ENCODE measurements at places on chromosomes 3 and 15. TPM values are rescaled to one million over a fixed set of nuclear protein-coding genes. Genes with fewer than 3 reads are reported as not detected.

Gene SKIC8
- 91.9 TPM for polyA plus RNA-seq

Gene ALS2CL
- 59.4 TPM for polyA plus RNA-seq

Gene SERPINI1
- polyA plus RNA-seq: 1.8 TPM

DNA sequence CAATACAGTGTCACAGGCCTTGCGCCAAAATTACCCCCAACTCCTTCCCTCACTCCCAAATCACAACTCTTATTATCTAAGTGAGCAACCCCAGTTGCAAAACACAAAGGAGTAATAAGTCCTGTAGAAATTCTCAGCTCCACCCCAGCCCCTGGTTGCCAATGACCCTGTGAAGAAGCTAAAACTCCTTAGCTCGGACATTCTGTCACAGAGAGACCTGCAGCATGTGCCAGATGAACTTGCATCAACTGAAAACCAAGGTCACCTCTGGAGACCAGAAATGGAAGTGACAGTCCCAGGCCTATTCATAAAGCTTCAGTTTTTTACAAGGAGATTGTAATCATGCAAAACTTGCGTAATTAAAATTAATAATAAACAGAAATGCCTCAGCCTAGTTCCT is 55.2 kb downstream of the RBPMS2 start:
- DNase-seq: no peak

DNA sequence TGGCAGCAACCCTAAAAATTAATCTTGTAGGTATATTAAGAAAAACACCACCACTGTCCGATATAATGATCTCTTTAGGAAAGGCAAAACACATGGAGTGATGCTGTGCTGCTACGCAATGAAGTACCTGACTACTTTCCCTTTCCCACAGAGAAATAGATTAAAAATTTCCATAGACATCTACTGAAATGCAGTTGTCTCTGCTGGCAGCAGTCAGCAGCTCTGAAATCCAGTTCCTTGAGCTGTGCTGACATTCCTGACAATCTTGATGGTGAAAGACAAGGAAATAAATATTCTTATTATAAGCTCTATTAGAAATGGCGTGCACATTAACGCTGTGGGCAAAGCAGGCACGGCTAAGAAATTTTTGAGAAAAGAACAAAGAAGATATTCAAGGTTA is 287.6 kb downstream of the IL5RA start:
- no peak for DNase-seq

- no peak for DNase-seq
Observed at GRCh38 chr3:42519568-42519962, 17.1 kb downstream of the VIPR1 start.

Gene C3orf22
- polyA plus RNA-seq: not detected

GRCh38 chr3:60262546-60262945 is 988.7 kb downstream of the FHIT start:
- no peak for DNase-seq

Gene KLHL6
- 0.08 TPM for polyA plus RNA-seq

DNA sequence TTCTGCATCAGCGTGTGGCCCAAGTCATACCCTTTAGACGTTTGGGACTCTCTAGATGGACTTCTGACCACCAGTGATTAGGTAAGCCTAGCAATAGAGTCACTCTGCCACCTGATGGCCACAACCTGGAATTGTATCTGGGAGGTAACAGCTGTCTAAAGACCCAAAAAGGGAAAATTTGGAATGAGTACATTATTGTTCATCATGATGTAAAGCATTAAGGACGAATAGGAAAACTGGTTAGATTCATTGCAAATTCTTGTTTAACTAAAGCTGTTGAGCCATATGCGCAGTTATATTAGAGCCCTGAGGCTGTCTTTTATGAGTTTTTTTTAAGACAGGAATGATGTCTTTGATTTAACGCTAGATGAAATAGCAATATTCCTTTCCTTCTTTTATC is 63.6 kb downstream of the FAM81A start:
- peak; percentile 76 for DNase-seq

Gene IGDCC3
- polyA plus RNA-seq: not detected

- DNase-seq: no peak
Observed at GRCh38 chr3:179695672-179696313, 43.0 kb downstream of the USP13 start.

- peak; percentile 32 for DNase-seq
Observed at GRCh38 chr3:152302521-152303021, 33.8 kb downstream of the MBNL1 start.

GRCh38 chr3:49619649-49620048 is 54.5 kb upstream of the APEH start:
- no peak for DNase-seq

- DNase-seq: no peak
Observed at GRCh38 chr15:98786717-98787116, 138.4 kb downstream of the IGF1R start.

Gene PATL2
- polyA plus RNA-seq: 0.12 TPM

- DNase-seq: no peak
Observed at GRCh38 chr3:98180319-98180890, 13.9 kb downstream of the OR5H15 start.

GRCh38 chr3:39088889-39089288 is 18.5 kb downstream of the GORASP1 start:
- DNase-seq: no peak

DNA sequence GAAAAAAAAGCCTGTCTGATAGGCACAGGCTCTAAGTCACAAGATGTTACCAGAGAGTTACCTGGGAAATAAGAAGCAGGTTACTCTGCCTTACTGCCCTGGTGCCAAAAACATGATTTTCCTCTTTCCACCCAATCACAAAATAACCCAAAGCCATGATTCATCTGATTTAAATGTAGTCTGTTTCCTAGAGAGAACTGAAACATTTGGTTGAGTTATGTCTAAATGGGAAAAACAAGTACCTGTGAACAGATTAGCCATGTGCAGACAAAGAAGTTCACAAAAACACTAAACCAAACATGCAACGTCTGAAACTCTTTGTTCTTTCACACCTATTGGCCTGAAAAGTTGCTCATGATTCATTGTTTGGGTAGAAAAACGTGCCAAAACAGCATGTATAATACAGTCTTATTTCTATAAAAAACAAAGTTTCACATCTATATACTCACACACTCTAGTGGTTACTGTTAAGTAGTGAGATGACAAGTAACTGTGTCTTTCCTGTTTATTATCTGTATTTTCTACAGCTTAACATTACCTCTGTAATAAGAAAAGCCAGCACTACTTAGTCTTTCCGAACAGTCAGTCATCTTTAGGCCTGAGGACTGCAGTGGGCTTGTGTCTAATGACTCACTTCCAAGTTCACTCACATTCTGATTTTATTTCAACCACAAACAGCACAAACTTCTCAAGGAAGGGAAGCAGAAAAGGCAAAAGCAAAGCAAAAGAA is 30.2 kb downstream of the FAM174B start:
- DNase-seq: peak; percentile 36

Gene AP3S2
- polyA plus RNA-seq: 22.3 TPM

DNA sequence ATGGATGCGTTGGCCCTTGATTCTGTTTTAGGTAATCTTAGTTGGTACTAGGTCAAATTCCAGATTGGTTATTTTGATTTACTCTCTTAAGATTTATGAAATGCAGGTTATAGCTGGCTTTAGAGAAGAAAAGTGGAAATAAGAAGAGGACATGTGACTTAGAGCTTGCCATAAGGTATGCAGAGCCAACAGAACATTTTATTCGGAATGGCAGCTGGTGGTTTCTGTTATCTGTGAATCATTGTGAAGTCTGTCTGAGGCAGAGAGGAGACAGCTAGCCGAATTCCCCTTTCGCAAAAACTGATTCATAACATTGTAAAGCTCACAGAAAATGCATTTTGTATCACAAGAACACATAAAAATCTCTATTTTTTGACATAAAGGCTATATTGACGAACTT is 82.1 kb downstream of the FILIP1L start:
- peak; percentile 83 for DNase-seq

DNA sequence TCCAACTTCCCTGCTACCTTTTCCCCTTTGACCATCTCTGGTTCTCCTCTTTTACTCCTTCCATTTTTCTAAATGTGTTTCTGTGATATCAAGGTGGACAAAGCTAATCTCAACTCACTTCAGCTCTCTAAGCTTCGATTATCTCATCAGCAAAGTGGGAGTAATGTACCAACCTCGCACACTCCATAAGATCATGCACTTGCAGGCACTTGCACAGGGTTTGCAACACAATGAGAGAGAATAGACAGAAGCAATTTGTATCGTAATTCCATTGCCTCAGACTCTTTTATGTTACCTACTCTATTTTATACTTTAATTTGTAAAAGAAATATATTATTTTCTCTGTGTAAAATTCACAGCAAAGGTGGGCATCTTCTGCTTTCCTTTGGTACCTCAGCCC is 7.0 kb upstream of the POLQ start:
- DNase-seq: no peak

GRCh38 chr3:190811775-190812480 is 50.6 kb downstream of the GMNC start:
- peak; percentile 40 for DNase-seq

Gene GOLGA8O
- 0.17 TPM for polyA plus RNA-seq

DNA sequence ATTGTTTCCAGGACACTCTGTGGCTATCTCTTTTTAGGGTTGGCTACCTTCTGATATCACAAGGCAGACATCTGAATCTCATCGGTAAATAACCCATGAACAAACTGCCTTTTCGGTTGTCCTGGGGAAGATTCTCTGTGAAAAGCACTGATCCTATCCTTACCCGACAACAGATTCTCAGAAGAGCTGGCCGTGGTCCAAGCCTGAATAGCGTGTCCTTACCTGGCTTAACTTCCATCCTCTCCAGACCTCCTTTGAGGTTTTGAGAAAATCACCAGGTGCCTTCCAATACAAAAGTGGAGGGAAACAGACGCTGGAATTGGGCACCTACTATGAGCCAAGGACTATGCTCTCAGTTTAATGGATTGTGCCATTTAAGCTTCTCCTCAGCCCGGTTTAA is 87.4 kb upstream of the ARHGEF3 start:
- DNase-seq: no peak

DNA sequence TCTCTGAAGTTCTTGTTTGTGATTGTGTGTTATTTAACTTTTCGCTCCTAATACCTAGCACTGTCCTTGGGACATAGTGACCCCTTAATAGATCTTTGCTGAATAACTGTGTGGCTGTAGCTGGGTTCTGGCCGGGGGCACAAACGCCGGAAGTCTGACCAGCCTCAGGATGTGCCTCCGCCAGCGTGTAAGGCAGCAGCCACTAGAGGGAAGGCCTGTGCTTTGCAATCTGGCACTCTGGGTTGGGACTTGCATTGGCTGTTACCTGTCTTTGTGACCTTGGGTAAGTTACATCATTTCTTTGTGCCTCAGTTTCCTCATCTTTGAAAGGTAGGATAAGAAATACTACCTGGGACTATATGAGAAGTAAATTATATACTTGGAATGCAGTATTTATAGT is 158.7 kb downstream of the GHSR start:
- DNase-seq: no peak

DNA sequence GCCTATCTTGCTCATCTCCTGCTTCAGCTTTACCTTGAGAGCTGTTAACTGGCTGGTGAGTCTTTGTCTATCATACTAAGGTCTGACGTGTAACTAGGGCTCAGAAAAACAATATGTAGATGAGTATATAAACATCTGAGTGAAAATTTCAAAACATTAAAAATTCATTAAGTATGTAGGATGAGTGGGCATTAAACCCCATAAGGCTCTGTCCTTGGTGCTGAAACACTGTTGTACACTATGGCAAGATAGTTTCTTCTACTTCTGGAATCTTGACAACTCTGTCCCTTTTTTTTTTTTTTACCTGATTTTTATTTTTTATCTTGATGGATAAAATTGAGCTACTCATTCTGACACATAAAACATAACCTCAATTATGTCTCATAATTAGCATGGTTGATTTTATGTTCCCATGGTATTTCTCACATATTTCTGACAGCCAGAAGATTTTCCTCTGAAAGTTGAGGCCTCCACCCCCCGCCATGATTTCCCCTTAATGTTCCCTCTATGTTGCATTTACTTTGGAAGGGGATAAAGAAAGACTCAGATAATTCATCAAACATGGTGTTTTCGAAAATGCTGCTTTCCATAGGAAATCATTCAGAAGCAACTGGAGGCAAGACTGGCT is 54.3 kb downstream of the DGKG start:
- DNase-seq: no peak

DNA sequence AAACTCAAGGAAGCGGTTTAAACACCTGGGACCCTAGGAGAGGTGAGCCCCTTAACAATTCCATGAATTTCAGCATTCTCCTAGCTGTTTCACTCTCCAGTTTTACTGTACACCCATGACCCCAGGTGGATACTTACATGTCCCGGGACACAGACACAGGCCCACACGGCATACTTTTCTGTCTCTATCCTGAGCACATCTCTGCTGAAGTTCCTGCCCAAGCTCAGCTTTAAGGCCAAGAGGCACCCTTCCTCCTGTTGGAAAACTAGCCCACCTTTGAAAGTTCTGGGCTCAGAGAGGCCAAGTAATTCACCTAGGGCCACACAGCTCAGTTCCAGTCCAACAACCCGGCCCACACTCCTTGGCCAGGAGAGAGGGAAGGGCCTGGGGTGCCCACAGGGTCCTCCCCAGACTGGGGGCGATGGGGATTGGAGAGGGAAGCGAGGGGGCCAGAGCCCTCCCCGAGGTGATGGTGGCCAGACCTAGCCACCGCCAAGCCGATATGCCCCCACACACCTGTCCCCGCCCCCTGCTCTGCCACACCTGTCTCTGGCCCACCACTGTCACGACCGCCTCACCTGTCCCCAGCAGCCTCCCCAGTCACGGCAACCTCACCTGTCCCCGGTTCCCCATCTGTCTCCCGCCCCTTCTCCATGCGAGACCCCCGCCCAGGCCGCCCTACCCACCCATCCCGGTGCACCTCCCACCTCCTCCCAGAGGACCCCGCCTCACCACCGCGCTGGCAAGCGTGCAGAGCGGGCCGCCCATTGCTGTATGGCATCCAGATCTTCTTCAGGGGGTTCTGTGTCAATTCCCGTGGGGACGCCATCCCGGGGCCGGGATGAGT is 431 bp downstream of the PFKFB4 start:
- no peak for DNase-seq

Gene DLL4
- polyA plus RNA-seq: not detected

- DNase-seq: no peak
Observed at GRCh38 chr15:70351941-70352774, 254.4 kb upstream of the TLE3 start.

GRCh38 chr3:171274222-171274621 is 186.0 kb downstream of the TNIK start:
- DNase-seq: no peak

DNA sequence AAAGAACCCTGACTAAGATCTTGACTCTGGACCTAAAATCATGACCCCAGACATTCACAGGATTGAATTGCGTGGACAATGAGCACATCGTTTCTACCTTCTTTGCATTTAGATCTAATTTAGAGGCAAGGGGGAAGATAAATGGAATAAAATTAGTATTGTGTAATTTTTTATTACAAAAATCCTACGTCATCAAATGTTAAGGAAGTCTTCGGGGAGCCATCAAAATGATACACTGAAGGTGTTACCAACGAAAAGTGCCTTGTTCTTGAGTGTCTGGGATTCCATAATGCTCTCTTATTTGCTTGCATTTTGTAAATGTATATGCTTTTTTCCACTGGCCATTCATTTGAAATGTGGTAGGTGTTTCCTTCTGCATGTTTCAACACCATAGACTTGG is 52.8 kb upstream of the C3orf49 start:
- DNase-seq: no peak

GRCh38 chr15:100224206-100225185 is 117.3 kb downstream of the ADAMTS17 start:
- peak; percentile 79 for DNase-seq

Data from mammary epithelial cell (primary cell).